ENCODE measurements at places on chromosomes 5 and 9. TPM values are rescaled to one million over a fixed set of nuclear protein-coding genes. Genes with fewer than 3 reads are reported as not detected.

CENPK gene
- 44.5 TPM for total RNA-seq

SLC4A9 gene
- total RNA-seq = not detected

TMC1 gene
- not detected for total RNA-seq

HTR4 gene
- not detected for total RNA-seq
